NCI-H1092 (cell line): ENCODE measurements at places on chromosomes 6 and 20.

GRCh38 chr6:25435416-25435985 lies 156.3 kb downstream of the CARMIL1 start:
- no peak for DNase-seq

DNA sequence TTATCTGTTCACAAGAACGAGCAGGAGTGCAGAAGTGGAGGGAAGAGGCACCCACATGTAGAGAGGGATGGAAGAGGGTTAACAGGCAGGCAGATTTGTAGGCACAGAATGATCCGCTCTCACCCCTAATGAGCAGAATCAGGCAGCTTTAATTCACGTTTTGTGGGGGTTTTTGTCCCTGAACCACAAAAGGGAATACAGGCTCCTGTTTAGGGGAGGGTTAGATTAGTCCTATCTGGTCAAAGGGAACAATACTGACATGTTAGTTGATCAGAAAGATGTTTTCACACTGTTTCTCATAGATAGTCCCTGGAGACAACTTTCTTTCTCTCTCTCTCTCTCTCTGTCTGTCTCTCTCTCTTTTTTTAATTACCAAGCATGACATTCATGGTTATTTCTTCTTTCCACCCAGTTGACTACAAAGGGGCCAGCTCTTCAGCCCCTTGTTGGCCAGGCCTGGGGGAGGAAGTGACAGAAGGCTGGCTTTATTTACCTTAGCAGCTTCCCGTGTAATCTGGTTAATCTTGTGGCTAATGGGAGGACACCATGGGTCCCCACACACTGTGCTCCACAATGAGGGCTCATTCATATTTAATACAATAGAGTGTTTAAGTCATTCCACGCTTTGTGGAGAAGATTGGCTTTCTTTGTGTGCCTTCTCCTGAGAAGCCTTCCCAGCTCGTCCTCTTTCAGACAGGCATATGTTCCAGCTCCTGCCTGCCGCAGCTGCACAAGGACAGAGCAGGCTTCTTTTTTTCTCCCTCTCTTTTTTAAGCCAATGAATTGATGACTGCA lies 958.8 kb downstream of the TFAP2A start:
- DNase-seq, result no peak

- no peak for DNase-seq
Measured at GRCh38 chr6:137775227-137775626, 91.8 kb upstream of the TNFAIP3 start.

DNA sequence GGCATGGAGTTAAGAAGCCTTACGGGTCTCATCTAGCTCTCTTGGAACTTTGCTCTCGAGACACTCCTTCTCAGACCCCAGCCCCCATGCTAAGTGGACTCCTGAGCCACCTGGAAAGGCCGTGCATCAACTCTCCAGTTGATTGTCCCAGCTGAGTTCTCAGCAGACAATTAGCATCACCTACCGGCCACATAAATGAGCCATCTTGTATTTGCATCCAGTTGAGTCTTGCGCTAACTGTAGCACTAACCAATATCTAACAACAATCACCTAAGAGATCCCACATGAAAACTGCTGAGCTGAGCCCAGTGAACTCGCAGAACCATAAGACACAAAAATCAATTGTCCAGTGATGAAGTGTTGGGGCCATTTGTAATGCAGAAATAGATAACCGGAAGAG lies 49.7 kb downstream of the PCNA start:
- DNase-seq, result no peak

DNA sequence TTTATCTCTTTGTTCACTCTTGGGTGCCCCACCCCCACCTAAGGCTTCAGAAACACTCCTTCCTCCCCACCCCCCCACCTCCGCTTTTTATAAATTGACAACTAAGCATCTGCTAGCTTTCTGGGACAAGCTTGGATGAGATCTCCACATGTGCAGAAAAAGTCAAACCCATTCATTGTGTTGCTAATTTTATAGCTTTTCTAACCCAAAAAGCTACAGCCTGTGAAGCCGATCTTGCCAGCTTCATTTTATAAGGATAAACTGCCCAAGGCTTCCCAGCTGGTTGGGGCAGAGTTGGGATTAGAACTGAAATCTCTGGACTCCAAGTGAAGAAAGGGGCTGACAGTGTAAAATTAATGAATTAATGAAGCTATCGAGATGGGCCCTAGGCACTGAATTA lies 24.1 kb downstream of the BPIFB4 start:
- no peak for DNase-seq

DNA sequence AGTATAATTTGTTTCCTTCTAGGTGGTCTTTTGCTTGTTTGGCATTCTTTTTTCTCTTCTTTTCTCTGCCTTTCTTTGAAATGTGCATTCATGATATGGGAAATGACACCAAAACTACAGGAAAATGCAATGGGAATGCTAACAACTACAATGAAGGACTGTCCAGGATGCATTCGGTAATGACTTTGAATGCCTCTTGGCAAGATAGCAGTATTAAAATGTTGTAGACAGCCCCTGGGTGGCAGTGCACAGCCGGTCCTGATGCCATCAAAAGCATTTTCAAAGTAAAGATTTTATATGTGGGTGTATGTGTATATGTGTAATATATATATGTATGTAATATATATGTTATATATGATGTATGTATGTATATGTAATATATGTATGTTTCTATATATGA lies 218.8 kb upstream of the MMS22L start:
- DNase-seq, result no peak

- DNase-seq, result no peak
Measured at GRCh38 chr6:111841822-111842221, 31.4 kb downstream of the FYN start.

- peak; percentile 44 for DNase-seq
Measured at GRCh38 chr20:1900321-1900801, 5.2 kb downstream of the SIRPA start.

DNA sequence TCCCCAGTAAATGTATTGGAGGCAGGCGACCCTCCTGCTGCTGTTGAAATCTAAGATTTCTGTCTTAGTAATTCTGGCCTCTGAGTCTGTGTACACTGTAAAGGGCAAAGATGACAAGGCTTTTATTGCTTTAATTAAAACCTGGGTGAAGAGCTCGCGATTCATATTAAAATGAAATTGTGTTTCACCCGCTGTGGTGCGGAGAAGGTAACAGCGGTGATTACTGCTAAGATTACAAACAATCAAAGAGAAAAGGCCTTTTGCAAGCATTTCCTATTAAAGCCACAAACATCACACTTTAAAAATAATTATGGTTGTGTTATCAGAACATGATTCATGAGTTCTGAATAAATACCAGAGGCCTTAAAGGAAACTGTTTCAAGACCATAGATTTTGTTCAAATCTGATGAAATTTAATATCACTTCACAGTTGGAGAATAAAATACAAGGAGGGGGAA lies 69.3 kb downstream of the TOX2 start:
- no peak for DNase-seq

DNA sequence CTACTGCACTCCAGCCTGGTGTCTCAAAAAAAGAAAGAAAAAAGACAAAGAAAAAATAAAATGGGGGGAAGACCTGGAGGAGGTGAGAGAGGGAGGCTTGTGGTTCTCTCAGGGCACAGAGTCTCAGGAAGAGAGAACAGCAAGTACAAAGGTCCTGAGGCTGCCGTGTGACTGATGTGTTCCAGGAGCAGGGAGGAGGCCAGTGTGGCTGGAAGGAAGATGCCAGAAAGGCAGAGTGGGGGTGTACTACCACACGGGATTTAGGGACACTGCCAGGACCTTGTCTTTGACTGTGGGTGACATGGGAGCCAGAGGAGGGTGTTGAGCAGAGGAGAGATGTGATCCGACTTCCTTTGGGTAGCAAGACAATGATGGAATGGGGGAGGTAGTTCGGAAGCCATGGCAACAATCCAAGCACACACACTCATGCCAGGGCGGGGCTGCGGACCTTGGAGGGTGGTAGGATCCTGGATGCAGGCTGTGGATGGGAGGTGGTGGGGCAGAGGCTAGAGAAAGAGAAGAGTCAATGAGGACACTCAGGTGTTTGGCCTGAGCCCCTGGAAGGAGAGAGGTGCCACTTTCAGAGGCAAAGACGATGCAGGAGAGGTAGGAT lies 136.4 kb upstream of the PTPN1 start:
- DNase-seq, result no peak

- no peak for DNase-seq
Measured at GRCh38 chr6:69835414-69836179, 30.8 kb upstream of the COL19A1 start.

- DNase-seq, result peak; percentile 8
Measured at GRCh38 chr6:96899019-96899418, 1.3 kb upstream of the NDUFAF4 start.

- DNase-seq, result no peak
Measured at GRCh38 chr6:7802662-7803061, 76.8 kb downstream of the BMP6 start.

DNA sequence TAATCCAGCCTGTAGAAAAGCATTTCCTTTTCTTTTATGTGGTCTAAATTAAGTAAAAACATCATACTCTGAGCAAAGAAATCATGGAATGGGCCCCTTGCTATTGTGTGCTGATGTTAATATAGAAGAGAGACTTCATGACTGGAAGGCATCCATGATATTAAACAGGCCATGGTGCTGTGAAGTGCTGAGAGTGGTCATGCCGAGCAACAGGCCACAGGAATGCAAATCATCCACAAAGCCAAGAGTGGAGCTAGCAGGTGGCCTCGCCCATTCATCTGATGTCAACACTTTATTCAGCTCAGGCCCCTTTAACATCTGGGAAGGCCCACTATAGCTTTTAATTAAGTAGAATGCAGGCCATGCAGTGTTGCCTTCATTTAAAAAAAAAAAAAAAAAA lies 115.2 kb upstream of the HMGCLL1 start:
- DNase-seq, result no peak

DNA sequence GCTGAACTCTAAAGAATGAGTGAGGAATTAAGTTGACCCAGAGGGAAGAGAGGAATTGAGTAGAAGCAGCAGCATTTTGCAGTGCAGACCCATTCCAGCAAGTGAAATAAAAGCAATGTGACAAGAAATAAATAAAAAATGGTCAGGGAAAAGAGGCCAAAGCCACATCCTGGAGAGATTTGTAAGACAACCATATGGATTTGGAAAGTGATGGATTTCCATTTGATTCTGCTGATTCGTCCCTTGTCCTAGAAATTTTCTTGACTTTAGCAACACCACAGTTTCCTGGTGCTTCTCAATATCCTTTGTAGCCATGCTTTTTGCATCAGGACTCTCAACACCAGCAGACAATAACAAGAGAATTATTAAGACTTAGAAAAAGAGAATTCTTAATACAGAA lies 29.8 kb downstream of the ANKEF1 start:
- DNase-seq, result no peak

DNA sequence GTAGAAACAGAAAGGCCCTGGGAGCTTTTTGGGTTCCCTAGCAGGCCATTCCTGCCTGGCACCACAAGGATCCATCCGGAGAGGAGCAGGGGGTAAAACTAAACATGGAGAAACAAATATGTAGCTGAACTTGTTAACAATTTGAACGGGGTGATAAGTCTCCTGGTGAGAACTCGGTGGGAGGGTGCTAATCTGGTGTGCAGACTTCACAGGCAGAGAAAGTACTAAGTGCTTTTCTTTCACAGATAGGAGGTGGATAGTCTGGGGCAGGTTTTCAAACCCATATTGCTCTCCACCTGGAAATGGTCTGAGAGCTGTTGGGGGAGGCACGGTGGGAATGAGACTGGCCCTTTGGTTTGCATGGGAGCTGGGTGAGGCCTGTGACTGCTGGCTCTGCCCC lies 196.3 kb upstream of the FUT9 start:
- DNase-seq, result no peak

DNA sequence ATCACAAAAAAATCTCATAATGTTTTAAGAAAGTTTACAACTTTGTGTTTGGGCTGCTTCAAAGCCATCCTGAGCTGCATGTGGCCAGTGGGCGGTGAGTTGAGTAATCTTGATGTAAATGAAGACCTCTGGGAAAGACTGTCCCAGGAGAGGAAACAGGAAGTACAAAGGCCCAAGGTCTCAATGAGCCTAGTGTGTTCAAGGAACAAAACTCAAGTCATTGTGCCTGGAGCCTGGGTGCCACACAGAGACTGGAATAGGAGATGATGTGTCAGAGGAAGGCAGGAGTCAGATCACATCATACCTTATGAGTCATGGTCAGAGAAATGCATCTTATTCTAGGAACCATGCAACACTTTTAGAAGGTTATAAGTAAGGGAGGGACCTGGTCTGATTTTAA lies 51.5 kb downstream of the COL19A1 start:
- no peak for DNase-seq

DNA sequence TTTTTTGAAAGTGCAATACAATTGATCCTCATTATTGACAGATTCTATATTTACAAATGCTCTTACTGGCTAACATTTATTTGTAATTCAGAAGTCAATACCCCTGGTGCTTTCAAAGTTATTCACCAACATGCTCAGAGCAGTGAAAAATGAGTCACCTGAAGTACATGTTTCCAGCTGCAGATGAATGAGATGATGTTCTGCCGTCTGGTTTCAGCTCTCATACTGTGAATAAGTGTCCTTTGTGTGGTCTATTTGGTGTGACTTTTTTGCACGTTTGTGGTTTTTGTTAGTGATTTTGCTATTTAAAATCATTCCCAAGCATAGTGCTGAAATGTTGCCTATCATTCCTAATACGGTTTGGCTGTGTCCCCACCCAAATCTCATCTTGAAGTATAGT lies 22.3 kb upstream of the EYA4 start:
- no peak for DNase-seq

DNA sequence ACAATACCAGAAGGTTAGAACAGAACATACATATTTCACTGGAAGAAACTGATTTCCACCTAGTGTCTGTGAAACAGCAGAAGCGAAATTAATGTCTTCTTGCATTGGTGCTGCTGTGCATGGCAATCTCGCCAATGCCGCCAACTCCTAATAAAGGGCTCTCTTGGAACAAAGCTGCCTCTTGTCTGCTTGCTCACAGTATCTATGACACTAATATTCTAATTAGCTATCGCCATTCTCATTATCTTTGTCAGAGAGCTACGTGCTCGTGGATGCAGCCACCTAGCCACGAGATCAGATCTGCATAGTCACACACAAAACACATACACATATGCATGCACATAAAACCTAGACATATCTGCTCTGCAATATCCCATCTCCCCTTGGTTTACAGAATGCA lies 145.9 kb upstream of the OLIG3 start:
- no peak for DNase-seq

- DNase-seq, result no peak
Measured at GRCh38 chr6:168055696-168056489, 23.1 kb downstream of the FRMD1 start.

DNA sequence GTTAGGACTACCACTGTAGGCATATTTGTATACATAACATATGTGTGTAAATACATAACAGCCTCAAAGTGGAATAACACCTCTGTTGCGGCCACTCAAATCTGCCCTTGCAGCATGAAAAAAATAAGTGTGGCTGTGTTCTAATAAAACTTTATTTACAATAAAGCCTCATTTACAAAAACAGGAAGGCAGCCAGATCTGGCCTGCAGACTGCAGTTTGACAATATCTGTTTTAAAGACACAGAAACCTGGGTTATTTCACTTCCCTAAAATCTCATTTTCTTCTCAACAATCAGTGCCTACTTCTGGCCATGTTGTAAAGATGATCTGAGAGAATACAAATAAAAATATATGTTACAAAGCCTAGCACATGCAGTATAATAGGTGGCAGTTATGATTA lies 53.9 kb upstream of the SCML4 start:
- DNase-seq, result no peak

- peak; percentile 6 for DNase-seq
Measured at GRCh38 chr6:136921936-136922684, at the start of gene SLC35D3. Gene SLC35D3, plus strand, starts transcription at chr6:136922301. Its CDS starts 128 bp downstream, at chr6:136922429.
